ENCODE measurements at places on chromosomes 13 and 19.

- DNase-seq: no peak
Observed at GRCh38 chr19:6730153-6730804, 7.1 kb downstream of the GPR108 start.

DNA sequence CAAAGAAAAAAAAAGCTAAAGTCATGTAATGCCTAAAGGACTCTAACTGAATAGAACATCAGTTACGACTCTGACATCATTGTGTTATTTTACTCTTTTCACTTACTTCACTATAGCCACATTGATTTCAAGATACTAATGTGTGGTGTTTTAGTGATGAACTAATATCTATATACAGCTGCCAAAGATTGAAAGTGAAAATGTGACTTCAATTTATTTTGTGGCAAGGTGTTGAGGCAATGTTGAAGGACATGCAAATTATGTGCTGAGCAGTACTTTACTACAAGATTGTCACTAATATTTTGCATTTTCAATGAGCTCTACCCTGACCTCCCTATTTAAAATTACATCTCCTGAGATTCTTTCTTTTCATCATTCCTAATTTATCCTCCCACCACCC lies 1911.9 kb upstream of the PCDH20 start:
- no peak for DNase-seq

DNA sequence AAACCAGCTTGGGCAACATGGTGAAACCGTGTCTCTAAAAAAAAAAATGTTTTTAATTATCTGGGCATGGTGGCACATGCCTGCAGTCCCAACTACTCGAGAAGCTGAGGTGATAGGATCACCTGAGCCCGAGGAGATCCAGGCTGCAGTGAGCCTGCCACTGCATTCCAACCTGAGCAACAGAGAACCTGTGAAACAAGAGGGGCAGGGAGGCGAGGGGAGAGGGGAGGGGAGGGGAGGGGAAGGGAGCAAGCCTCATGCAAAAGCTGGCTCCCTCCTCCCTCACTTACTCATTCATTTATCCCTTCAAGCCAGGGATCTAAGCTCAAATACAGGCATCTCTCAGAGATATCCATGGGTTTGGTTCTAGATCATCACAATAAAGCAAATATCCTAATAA lies 8.9 kb downstream of the ATP7B start:
- DNase-seq: no peak

GRCh38 chr19:45477713-45478453 lies 10.1 kb downstream of the FOSB start:
- DNase-seq: peak; percentile 70

DNA sequence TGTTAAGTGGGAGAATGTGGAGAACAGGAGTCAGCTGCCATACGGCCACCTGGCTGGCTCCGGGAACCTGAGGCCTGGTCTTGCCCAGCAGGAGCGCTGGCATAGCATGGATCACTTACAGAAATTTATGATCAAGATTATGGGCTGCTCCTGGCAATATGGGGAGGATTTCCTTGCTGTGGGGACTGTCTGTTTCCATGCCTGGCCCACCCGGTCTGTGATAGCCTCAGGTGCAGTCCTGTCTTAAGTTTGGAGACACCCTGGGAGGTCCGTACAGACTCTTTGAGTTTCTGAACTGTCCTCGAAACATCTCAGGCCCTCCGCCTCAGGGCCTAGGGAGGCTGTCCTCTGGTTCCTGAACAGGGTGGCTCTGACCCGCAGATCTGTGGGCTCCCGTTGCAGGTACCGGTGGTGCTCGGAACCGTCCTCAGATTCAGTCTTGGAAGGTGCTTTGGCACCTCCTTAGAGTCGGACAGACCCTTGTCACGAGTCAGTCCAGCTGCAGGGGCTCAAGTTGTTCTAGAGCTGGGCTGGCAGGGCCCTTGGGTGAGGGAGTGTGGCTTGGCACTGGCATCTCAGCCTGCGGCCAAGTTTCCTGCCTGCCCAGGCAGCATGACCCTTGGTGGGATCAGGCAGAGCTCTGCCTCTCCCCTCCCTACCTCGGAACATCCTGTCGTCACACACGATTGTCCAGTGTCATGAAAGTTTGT lies 4.9 kb downstream of the TFDP1 start:
- no peak for DNase-seq

- no peak for DNase-seq
Observed at GRCh38 chr19:16626796-16627192, 1.2 kb downstream of the MED26 start.

- DNase-seq: no peak
Observed at GRCh38 chr13:113839536-113840204, 24.2 kb downstream of the GAS6 start.

GRCh38 chr19:42468273-42468796 lies 25.6 kb upstream of the CXCL17 start:
- DNase-seq: peak; percentile 74

- no peak for DNase-seq
Observed at GRCh38 chr19:40609561-40610395, 8.6 kb downstream of the LTBP4 start.

GRCh38 chr19:41111750-41112295 lies 2.4 kb upstream of the CYP2F1 start:
- DNase-seq: no peak

- DNase-seq: peak; percentile 31
Observed at GRCh38 chr19:48745208-48745995, 1.3 kb downstream of the IZUMO1 start.

- no peak for DNase-seq
Observed at GRCh38 chr19:28960986-28961705, 251.8 kb downstream of the UQCRFS1 start.

DNA sequence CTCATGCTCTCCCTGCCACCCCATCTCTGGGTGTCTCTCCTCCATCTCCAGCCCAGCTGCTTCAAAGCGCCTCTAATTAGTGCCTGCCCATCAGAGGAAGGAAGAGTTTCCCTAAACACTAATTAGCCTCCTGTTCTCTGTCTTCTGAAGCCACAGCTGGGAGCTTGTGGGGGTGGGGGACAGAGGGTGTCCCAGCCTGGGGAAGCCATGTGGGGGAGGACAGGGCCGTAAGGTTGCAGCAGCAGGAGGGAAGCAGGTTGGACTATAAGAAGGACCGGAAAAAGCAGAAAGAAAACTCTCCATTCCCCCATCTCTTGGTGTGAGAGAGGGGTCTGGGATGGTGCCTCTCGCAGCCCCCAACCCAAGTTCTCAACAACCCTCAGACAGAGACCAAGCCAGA lies 26.2 kb downstream of the SLC8A2 start:
- no peak for DNase-seq

- DNase-seq: no peak
Observed at GRCh38 chr19:55390461-55390880, 4.7 kb downstream of the RPL28 start.

GRCh38 chr13:24023073-24023472 lies 125.8 kb upstream of the C1QTNF9B start:
- no peak for DNase-seq

GRCh38 chr13:30910676-30911075 lies 4.6 kb downstream of the MEDAG start:
- DNase-seq: no peak

DNA sequence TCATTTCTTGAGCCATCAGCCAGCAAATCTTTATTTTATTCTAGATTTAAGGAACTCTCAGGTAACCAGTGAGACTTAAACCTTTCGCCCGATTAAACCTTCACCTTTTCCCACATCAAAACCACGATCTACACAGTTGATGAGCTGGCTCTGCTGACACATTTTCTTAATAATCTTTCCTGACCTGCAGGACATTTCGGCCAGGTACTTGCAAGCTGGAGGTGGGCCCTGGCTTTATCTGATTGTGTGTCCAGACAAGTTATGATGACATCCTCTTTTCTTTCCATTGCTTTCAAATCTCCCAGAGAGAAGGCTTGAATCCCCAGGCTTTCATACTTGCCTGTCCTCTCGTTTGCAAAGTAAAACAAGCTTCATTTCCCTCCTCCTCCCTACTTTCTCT lies 144.2 kb downstream of the EFNB2 start:
- no peak for DNase-seq

DNA sequence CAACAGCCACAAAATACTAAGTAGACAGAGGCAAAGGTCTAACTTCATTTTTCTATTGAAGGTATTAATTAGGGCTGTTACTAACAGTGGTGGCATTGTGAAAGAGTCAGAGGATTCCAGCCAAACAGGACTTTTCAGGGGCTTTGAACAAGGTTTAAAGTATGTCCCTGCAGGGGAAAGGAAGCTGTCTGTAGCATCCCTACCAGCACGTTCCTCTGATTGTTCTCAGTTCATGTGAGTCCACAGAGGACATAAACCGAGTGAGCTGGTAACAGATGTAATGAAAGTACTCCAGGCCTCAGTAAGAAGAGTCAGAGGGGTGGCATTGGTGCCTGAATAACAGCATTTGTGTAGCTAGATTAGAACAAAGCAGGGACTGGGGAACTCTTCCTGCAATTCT lies 15.3 kb upstream of the SPATA13 start:
- DNase-seq: no peak

DNA sequence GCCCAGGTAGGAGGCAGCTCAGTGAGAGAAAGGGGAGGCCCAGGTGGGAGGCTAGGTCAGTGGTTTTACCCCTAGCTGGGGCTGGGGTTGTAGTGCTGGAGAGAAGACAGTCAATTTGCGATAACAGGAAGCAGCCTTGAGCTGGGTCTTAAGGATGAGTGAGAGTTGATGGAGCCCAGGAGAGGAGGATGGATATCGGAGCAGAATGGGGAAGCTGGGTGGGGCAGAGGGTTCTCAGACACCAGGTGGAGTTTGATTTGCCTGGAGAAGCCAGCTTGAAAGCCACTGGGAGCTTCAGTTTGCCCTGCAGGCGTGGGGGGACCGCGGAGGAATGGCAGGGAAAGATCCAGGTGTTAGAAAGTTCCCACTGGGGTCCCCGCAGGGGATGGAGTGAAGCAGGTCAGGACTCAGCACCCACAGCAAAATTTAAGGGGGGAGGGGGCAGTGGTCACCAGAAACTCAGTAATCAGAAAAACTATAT lies 836 bp upstream of the CDC42EP5 start:
- DNase-seq: no peak

DNA sequence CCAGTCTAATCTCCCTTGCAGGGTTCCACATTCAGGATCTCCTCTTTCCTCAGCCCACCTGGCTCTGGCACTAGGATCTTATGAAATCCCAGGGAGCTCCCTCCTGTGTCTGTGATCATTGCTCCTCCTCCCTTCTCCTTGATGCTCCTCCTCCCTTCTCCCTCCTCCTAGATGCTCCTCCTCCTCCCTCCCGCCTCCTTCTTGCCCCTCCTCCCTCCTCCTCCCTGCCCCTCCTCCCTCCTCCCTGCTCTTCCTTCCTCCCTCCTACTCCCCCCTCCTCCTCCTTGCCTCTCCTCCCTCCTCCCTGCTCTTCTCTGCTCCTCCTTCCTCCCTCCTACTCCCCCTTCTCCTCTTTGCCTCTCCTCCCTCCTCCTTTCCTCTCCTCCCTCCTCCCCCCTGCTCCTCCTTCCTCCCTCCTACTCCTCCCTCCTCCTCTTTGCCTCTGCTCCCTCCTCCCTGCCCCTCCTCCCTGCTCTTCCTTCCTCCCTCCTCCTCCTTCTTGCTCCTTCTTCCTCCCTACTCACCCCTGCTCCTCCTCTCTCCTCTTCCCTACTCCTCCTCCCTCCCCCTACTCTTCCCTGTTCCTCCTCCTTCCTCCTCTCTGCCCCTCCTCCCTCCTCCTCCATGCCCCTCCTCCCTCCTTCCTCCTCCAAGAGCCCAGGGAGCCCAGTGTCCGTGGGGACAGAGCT lies 14.9 kb upstream of the ZBTB7A start:
- DNase-seq: no peak

DNA sequence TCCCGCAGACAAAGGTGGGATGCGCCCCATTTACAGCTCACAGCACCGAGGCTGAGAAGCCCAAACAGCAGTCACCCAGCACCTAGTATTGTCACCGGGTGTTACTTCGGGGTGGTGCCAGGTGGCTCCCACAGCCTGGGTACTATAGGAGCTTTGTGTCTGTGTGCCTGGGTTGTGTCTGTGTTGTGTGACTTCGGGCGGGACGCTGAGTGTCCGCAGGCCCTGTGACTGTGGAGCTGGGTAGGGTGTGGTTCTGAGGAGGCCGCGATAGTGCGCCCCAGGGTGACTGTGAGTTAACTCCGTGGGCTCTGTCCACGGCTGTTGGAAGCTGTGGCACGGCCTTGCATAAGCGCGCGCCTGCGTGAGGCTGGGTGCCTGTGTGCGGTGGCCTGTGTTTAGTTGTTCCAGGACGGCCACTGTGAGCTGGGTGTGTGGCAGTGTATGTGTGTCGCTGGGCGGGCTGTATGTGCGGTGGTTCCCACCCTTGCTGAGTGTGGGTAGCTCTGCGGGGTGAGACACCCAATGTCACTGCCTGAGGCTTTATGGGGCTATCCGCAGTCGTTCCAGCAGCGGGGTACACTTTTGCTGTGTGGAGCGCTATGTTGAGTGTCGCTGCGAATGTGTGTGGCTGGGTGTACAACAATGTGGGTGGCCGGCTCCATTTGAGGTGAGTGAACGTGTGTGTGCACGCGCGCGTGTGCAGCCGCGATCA lies 559 bp upstream of the SSBP4 start:
- peak; percentile 52 for DNase-seq

- DNase-seq: no peak
Observed at GRCh38 chr13:20475927-20476691, 49.5 kb downstream of the CRYL1 start.

DNA sequence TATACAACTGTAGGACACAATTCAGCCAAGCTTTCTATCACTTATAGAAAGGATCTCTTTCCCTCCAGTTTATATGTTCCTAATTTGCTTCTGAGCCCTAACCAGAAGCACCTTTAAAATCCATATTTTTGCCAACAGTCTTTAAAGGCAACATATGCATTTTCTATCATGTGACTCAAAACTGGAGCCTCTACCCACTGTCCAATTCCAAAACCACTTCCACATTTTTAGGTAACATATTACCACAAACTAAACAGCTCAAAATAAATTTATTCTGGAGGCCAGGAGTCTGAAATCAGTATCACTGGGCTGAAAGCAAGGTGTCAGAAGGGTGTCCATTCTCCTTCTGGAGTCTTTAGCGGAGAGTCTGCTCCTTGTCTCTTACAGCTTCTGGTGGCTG lies 15.9 kb upstream of the EFNB2 start:
- no peak for DNase-seq

DNA sequence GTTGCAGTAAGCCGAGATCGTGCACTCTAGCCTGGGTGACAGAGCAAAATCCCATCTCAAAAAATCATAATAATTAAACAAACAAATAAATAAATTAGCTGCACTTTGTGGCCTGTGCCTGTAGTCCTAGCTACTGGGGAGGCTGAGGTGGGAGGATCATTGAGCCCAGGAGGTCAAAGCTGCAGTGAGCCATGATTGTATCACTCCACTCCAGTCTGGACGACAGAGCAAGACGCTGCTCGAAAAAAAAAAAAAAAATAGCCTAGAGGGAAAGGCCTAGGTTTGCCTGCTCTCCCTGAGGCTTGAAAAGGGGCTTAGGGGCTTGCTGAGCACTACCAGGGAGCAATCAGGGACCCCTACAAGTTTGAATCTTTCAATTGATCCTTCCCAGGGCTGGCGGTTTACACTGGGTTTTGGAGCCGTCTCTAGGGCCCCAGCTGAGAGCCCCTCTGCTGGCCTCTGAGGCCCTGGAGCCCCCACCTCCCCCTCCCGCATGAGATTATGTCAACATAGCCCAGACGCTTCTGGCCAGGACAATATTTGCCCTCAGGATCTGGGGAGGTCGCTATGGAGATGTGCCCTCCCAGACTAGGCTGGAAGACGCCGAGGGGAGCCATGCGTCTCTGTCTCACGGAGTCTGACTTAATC lies 10.4 kb upstream of the GIPR start:
- no peak for DNase-seq
